Thoracic aorta endothelial cell (primary cell): ENCODE measurements at places on chromosomes 13 and 19. TPM values are rescaled to one million over a fixed set of nuclear protein-coding genes. Genes with fewer than 3 reads are reported as not detected.

Gene SPTBN4
- total RNA-seq = 0.07 TPM in 1 of 2 replicates, not detected in the other

Gene PGLYRP2
- not detected in 2 replicates for total RNA-seq

Gene N4BP2L1
- 0.93 and 1.8 TPM in 2 replicates for total RNA-seq

Gene CPAMD8
- total RNA-seq = 0.22 and 0.66 TPM in 2 replicates

Gene ERFL
- not detected in 2 replicates for total RNA-seq

Gene CASP14
- total RNA-seq = not detected in 2 replicates

Gene ZNF723
- total RNA-seq = not detected in 2 replicates

Gene B3GNT8
- total RNA-seq = 3.6 and 5.0 TPM in 2 replicates

Gene SHISA7
- total RNA-seq = not detected in 2 replicates

Gene GRK1
- under 0.01 TPM in 1 of 2 replicates, not detected in the other for total RNA-seq

Gene FOXA3
- not detected in 2 replicates for total RNA-seq
